NCI-H1694 (cell line): ENCODE measurements at places on chromosomes 16 and 17.

DNA sequence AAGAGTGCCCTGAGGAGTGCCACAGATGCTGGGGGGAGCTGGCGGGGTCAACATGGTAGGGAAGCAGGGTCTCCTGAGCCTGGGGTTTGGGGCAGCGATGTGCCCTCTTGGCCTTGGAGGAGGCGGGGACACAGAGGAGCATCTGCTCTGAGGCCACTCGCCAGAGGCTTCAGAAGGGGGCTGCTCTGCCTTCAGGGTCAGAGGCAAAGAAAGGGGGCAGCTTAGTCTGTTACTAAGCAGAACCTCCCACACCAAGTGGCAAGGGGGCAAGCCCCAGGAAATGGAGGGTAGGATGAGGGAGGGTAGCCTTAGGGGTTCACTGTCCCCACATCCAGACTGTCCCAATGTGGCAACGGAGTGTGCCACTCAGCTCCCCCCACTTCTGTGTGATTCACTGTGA, 18.3 kb downstream of the CCDC182 start:
- no peak for DNase-seq

DNA sequence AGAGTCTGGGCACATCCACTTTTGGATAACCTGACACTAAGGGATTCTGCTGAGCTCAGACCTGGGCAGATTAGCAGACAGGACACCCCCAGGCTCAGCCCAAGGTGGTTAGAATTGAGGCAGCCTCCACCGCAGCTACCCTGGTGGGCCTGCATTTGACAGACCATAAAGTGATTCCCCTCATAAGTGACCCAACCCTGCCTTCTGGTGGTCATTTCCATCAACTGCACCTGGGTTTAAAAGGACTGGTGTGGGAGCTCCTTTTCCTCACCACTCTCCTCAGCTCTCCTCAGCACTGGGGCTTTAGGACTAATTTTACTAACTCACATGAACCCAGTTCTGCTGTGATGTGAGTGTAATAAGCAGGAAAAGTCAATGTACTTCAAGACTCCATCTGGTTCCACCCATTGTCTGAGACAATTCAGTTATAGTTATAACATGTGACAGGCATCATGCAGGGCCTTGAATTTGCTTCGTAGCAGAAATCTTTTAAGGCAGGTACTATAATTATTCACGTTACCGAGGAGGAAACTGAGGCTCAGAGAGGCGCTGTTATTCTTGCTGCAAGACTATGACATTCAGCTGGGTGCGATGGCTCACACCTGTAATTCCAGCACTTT, 42.5 kb downstream of the MYH3 start:
- peak; percentile 50 for DNase-seq

GRCh38 chr16:8355675-8356074, 234.6 kb downstream of the TMEM114 start:
- peak; percentile 16 for DNase-seq

GRCh38 chr17:1473170-1473569, 17.1 kb upstream of the CRK start:
- DNase-seq = no peak

- DNase-seq = no peak
Measured at GRCh38 chr16:70342016-70342415, 4.7 kb upstream of the DDX19A start.

GRCh38 chr17:34997355-34997862, 17.1 kb downstream of the LIG3 start:
- DNase-seq = peak; percentile 31

GRCh38 chr16:84680843-84681629, 18.8 kb upstream of the USP10 start:
- no peak for DNase-seq

GRCh38 chr16:87856791-87857228, 12.5 kb downstream of the SLC7A5 start:
- DNase-seq = no peak

DNA sequence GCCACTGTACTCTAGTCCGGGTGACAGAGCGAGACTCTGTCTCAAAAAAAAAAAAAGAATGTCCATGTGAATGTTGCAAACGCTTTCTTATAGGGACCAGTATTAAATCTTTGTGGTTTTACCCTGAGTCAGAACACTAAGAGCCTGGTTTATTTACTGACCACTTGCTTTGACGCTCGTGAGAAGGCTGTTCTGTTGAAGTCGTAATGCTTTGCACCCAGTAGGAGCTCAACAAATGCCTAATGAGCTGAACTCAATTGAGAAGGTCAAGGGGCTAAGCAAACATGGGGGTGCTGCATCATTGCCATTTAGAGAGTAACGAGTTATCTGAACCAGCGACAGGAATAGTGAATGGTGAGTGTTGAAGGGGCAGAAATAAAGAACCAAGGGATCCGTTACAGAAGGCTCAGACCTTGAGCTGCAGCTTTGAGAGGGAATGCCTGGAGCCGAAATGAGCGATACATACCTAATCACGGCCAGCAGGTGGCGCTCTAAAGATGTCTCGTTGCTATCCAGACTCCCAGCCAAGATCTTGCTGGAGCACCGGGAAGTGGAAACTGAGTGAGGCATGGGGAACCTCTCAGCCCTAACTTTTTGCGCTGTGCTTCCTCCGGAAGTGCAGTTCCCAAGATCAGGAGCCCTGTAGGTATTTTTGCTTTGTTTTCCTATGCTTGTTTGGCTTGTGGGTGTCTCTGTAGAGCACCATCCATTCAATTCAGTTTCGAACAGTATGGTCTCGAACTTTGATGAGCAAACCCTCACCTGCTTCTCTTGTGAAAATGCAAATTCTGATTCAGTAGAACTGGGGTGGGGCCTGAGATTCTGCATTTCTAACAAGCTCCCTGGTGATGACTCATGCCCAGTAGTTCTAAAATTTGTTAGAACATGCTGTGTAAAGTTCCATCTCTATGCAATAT, 12.6 kb upstream of the RNF222 start:
- DNase-seq = peak; percentile 91

- no peak for DNase-seq
Measured at GRCh38 chr17:34712481-34713195, 133.3 kb downstream of the TMEM132E start.

GRCh38 chr16:75811020-75811634, 84.8 kb upstream of the CPHXL start:
- no peak for DNase-seq

DNA sequence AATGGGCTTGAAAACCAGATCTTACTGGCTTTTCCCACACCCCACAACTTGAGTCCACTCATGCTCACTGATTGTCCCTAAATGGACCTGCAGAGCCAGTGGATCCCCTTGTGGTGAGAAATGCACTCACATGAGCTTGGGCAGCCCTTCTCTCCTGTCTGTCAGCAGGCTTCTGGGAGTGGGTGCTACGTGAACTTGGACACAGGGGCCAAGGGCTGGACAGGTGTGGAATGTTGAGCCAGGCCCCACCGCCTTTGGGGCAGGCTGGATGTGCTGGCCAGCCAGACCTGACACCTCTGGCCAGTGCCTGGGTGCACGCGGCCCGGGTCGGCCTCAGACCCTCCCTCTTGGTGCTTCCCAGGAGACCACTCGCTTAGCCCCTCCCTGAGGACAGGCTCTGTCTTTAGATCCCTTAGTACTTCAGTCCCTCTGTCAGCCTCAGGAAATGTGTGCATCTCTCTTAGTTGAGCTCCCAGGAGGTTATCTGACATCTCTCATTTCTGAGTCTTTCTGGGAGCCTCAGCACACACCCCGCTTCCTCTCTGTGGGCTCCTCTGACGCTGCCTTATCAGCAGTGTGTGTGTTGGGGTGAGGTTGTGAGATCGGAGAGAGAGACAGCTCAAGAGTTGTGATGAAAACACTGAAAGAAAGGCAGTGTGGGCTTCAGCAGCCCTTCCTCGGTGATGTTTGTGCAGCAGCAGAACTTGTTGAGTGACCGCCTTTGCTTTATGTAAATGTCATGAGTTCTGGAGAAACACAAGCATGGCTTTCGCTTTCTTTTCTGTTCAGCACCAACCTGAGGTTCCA, 117.0 kb downstream of the RAB11FIP4 start:
- DNase-seq = no peak

DNA sequence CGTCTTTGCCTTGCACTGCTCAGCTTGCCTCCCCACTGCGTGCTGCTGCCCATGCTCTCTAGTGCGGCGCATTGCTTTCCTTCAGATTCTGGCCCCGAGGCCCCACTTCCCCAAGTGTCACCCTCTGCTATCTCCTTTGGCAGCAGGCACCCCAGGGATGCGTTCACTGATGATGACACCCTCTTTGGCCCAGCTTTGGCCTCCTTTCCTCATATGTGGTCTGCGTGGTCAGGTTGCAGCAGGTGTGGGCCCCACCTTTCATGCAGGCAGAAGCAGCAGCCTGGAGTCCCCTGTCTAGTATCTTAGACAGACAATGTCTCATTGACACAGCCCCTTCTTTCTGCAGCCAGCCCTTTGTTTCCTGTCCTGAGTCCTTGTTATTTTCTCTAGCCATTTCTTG, 4.8 kb upstream of the CCL3 start:
- no peak for DNase-seq

GRCh38 chr16:87939562-87940423, 3.5 kb upstream of the CA5A start:
- DNase-seq = no peak

- DNase-seq = no peak
Measured at GRCh38 chr17:66250686-66251085, 21.5 kb upstream of the APOH start.

DNA sequence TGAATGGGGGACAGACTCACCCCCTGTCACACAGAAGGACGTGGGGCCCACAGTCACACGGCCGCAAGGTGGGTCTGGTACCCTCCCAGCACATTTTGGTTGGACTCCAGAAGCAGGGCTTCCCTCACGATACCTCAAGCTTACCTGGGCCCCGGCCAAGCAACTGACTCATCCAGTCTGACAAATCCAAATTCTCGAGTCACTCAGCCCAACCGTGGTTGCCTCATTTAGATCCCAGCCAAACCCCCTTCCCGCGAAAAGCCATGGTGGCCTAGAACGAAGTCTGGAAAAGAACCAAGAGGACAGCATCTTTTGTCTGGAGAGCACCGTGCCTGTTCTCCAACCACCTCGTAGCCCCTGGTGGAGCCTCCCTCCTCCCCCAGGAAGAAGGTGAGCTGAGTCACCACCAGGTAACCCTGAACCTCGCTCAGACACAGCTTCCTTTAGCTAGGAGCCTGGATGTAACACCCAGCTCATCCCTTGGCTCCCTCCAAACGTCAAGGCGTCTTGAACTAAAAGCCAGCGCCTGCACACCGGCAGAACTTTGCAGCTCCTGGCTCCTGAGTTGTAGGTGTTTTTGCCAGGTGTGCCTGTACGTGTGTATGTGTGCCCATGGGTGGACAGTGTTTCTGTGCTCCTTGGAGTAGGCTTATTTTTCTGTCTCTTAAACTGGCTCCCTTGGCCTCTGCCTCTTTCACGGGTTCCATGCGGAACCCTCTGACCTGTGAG, 78.9 kb downstream of the CMIP start:
- no peak for DNase-seq

DNA sequence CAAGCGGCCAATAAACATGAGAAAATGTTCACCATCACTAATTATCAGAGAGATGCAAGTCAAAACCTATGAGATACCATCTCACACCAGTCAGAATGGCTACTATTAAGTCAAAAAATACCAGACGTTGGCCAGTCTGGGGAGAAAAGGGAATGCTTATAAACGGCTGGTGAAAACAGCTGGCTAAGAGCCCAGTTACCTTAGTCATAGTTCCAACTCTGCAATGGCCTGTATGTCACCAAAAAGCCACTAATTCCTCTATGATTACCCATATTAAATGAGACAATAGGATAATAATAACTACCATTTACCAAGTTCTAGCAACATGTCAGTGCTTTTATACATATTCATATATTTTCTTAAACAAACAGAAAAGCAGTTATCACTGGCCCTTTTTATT, 42.9 kb upstream of the CDRT4 start:
- DNase-seq = no peak

GRCh38 chr16:71803305-71803690, 5.3 kb downstream of the AP1G1 start:
- DNase-seq = no peak

- no peak for DNase-seq
Measured at GRCh38 chr17:13387952-13388351, 213.8 kb downstream of the HS3ST3A1 start.

- DNase-seq = no peak
Measured at GRCh38 chr17:38984666-38985065, 17.5 kb upstream of the FBXO47 start.

DNA sequence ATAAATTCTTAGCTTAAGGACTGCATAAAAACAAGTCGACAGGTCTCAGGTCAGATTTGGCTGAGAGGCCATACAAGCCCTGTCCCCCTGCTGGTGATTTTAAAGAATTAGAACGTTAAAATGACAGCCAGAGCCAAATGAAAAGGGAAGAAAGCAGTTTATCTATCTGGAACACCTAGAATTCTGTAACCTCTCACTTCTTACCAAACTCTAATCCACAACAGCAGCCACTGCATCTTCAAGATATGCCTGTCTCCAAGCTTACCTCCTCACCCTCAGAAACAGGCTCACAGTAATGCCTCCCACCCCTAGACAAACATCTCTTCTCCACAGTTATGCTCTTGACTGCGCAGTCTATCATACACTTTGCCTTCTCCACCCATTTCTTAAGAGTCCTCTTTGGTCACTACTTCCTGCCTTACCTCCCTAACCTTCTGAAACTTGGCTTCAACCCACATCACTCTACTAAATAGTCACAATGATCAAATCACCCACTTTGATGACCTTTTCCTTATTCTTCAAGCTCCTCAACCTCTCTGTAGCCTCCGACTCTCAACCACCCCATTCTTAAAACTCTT, 14.2 kb downstream of the ANKFY1 start:
- DNase-seq = no peak

DNA sequence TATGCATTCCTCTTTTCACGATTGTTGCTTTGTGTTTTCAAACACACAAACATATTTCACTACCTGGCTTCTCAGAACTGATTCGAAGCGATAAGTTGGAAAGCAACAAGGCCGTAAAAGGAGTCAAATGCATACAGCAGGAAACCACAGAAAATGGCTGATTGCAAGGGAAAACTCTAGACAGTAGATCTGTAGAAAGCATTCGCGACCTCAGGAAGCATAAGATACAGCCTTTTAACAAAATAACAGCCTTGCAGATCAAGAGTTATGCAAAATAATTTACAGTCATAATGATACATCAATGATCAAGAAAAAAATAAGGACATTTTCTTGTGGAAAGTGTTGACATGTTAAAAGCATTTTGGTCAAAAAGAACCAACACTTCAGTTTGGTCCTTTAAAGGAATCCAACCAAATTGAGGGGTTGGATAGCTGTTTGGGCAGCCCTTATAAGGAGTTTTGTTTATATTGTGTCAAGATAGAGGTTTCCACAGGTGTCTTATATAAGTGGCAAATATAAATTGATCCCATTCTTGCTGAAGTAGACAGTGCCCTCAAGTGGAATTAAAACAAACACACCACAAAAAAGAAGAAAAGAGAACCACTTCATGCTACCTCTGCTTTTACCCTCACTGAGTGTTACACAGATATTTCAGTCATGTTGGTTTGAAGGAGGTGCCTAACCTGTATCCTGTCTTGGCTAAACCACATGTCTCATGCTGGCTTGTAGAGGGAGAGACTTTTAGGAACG, 5.5 kb downstream of the CYLD start:
- no peak for DNase-seq
